ENCODE measurements at places on chromosomes 11 and 22. TPM values are rescaled to one million over a fixed set of nuclear protein-coding genes. Genes with fewer than 3 reads are reported as not detected.

The GGT1 gene
- total RNA-seq: 0.32 TPM

The MRPL11 gene
- 113 TPM for total RNA-seq

The ELF5 gene
- total RNA-seq: not detected

The TSPAN18 gene
- not detected for total RNA-seq

The HIKESHI gene
- total RNA-seq: 33.2 TPM

The SLC36A4 gene
- total RNA-seq: 12.9 TPM

The TREH gene
- total RNA-seq: not detected

The OR8G1 gene
- total RNA-seq: 0.64 TPM

The RIBC2 gene
- total RNA-seq: not detected

The FLRT1 gene
- 1.4 TPM for total RNA-seq

The OR52I2 gene
- not detected for total RNA-seq

The APOBEC3A gene
- not detected for total RNA-seq

The TRIM49 gene
- 0.08 TPM for total RNA-seq

The OR8G5 gene
- total RNA-seq: 1.1 TPM

The BRSK2 gene
- 0.48 TPM for total RNA-seq

The STIP1 gene
- 311 TPM for total RNA-seq

The HBG2 gene
- total RNA-seq: 2.7 TPM

The PAX6 gene
- total RNA-seq: not detected

The SEC14L2 gene
- total RNA-seq: 9.6 TPM

The OR52H1 gene
- not detected for total RNA-seq

The PRRG4 gene
- 0.37 TPM for total RNA-seq

The LRRC75B gene
- 3.1 TPM for total RNA-seq

The RPS6KA4 gene
- total RNA-seq: 37.5 TPM

The SUN2 gene
- 66.2 TPM for total RNA-seq

The LRRC10B gene
- not detected for total RNA-seq

The MAPK8IP1 gene
- total RNA-seq: 11.1 TPM

The GGT5 gene
- not detected for total RNA-seq

The LMO2 gene
- 0.93 TPM for total RNA-seq

The ESAM gene
- total RNA-seq: 0.75 TPM

The KRTAP5-7 gene
- total RNA-seq: not detected

The CEP126 gene
- total RNA-seq: 1.4 TPM

The FAT3 gene
- total RNA-seq: 4.3 TPM

The NCR3LG1 gene
- 7.9 TPM for total RNA-seq

The OTOG gene
- total RNA-seq: not detected

The E2F8 gene
- total RNA-seq: 3.0 TPM

The FXYD2 gene
- not detected for total RNA-seq

The KCNJ11 gene
- total RNA-seq: not detected
